ENCODE measurements at places on chromosomes 7 and 10. TPM values are rescaled to one million over a fixed set of nuclear protein-coding genes. Genes with fewer than 3 reads are reported as not detected.

DNA sequence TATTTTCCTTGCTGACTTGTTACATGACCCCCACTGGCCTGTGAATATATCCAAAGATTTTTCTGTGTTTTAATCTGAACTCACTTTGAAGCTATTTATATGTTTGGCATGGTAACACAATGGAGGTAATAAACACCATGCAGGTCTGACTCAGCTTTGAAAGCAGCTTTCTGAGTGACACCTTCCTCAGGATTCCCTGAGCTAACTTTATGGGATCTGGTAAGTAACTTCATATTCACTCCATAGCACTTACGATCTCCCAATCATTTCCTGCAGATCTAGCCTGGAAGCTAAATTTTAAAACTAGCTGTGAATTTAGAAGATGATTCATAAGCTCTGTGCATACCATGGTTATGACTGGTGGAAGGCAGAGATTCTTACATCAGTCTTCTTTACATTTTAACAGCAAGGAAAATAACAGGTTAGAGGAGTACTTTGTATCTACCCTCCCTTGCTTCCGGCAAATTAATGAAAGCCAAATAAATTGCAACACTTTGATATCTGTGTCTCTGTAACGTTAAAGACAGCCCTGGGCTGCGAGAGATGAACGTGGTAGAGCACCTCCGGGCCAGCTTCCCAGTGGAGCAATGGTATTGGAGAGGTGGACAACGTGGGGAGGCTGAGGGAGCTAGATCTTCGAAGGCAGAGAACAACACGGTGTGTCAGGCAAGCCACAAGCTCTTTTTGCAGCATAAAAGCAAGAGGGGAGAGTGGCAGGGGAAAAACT, 170.2 kb upstream of the KLF14 start:
- no peak for DNase-seq

DNA sequence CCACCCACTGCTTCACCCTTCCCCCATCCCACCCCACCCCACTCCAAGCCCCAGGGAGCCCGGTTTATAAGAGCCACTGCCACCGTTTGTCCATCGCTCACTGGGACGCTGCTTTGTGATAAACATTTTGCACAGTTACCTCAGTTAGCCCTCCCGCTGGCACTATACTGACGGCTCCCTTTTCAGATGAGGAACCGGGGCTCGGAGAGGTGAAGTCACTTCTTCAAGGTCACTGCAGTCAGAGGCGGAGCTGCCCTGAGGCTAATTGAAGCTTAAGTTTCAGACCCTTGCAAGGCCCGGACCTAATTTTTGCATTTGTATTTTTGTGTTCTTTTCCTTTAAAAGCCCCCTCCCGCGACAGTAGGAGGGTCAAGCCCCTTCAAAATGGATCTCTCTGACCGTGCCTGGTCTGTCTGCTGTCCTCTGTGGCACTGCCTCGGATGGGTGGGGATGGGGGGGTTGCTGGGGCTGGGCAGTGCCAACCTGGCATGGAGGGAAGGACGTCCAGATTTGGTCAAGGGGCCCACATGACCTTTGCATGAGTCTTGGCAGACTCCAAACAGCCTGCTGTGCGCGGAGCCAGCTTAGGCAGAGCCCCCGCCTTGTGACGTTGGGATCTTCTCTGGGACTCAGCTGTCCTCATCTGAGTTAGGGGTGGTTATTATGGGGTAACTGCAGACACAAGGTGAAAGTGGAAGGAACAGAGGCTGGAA, 17.7 kb upstream of the NODAL start:
- DNase-seq, result no peak

DNA sequence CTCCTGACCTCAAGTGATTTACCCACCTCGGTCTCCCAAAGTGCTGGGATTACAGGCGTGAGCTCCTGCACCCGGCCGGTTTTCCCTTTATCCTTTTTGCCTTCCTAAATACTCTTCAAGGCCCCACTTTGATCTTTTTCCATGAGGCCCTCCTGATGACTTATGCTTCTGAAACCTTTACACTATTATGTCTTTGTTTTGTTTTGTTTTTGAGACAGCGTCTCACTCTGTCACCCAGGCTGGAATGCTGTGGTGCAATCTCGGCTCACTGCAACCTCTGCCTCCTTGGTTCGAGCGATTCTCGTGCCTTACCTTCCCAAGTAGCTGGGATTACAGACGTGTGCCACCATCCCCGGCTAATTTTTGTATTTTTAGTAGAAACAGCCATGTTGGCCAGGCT, 3.8 kb downstream of the STMP1 start:
- no peak for DNase-seq

Gene SLC26A3
- total RNA-seq, result 0.19 TPM

DNA sequence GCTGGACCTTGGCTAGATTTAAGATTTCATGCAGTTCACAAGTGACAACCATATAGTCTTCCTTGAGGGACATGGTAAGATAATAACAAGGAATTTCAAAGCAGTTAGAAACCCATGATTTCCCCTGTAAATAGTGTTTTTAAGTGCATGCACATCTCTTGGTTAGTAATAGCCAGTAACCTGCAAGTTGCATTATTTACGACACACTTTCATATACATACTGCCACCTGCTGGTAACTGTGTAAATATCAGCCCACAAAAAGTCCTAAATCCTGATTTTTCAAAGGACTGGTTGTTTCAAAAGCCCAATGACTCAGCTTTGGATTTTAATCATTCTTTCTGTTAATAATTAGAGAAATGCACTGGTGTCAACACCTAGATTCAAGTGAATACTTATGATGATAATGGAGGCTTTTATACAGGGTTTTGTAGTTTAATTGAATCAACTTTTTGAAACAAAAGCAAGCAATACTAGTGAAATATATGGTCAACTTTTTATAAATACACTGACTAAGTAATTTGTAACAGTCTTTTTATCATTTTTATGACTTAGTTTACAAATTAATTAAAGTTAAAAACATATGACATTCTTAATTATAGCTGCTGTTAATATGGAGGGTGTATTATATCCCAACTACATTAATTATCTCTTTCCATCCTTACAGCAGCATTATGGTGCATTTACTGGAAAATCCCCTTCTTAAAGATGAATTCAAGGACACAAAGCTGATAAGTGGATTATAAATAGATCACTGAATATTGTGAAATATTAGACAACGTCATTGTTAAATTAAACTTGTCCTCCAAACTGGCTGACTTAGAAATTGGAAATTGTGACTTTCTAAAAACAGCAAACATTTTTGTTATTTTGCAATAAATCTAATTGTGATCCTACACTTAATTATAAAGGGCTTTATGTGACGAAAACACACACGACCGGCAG, 367.7 kb upstream of the SEMA3D start:
- DNase-seq, result no peak

DNA sequence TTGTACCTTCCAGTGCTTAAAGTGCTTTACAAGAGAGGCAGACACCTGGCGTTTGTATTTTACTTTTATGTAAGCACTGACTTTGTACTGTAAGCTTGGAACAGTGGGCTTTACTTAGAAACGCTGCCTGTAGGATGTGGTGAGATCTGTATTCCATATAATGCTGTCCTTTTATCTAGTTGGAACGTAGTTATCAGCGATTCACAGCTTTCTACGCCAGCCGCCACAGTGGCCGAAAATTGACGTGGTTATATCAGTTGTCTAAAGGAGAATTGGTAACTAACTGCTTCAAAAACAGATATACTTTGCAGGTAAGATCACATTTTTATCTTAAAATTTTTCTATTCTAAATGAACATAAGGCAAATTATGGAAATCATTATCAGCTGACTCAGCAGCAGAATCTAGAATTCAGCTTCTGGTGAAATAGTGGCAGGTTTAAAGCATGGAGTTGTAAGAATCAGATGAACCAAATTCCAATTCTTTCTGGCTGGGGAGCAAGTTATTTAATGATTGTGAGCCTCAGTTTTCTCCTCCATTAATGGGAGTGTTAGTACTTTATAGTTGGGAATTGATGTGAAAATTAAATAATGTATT, 91.5 kb downstream of the CUL1 start:
- DNase-seq, result no peak

DNA sequence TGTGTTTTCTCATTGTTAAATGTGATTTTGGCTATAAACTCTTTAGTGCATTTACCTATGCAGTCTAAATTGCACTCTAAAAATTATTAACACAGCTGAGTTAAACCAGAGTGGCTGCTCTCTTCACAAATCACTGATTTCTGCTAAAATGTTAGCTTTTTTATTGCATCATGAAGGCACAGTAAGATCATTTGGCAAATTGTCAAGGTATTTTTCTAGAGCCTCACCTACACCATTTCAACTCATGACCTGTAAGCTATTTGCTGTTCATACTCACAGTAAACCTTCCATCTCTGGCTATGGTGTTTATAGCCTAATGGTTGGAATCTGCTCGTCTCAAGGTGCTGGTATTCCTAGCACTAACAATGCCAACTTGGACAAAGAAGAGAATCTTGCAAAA, 25.7 kb downstream of the NDUFB2 start:
- no peak for DNase-seq

Gene STK32C
- total RNA-seq, result 4.6 TPM

Gene TECTB
- total RNA-seq, result 0.05 TPM

DNA sequence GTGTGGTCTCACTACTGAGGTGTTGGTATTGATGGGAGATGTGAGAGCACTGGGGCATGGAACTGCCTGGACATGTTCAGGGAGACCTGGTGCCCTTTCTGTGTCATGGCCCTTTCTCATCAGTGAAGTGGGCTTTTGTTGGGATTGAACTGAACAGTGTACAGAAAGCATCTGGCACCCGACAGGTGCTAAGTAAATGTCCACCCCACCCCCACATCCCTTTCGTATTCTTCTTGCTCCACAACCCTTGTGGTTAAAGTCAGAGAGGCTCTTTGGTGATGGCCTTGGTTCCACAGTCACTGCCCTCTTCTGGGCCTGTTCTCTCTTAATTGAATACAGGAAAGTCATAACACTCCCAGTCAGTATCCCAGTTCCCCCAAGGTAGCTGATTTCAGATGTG, 5.4 kb downstream of the NOM1 start:
- DNase-seq, result no peak

GRCh38 chr7:156781972-156782371, 111.0 kb downstream of the LMBR1 start:
- DNase-seq, result no peak

DNA sequence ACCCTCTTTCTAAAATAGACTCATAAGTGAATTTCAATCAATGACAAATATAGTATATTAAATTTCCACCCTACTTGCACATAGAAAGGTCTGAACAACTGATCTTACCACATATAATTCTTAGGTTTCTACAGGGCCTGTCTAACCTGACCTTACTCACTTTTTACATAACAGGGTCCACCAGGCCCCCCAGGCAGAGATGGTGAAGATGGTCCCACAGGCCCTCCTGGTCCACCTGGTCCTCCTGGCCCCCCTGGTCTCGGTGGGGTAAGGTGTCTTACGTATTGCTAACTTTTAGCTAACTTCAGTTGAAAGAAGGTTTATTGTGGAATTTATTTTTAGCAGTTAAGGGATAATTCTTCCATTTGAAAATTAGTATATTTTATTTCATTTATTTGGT, 5.3 kb downstream of the COL1A2 start:
- DNase-seq, result no peak

DNA sequence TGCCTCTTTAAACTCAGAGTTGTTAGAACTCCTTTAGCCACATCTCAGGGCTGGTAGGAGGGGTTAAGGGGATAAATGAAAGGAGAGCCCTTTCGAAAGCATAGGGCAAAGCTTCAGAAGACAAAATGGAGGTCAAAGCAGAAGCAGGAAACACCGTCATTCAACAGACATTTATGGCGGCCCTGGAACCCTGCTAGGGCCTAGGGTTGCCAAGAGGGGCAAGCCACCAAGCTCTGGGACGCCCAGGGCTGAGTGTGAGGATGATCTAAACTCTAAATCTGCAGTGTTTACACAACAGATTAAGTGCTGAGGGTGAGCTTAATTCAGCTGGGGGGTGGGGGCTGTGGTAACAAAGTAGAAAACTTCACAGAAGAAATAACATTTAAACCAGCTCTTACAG, 79.0 kb upstream of the NFE2L3 start:
- DNase-seq, result no peak

DNA sequence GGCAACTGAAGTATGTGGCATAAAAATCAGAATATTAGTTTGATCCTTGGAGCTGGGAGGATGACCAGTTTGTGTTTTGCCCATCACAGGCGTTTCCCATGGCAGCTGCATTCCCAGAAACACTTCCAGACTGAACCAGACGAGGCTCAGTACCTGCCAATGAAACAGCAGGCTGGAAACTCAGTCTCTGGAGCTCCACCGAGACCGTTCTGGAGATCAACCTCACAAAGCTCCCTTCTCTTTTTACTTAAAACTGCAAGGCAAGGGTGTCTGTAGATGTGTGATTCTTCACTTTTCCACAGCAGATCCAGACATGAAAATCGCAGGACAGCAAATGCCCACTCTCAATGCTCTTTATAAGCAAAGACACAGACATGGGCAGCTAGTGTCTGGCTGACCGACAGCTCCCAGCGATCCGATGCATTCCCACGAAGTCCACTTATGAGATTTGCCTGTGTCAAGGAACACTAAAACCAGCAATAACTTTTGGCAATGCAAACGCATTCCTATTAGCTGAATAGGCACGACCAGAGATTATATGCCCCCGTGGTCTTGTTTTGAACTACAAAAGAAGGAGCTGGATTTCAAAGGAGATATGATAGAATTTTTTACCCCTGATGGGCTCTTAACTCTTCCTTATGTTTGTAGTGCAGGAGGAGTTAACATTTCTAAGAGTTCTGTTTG, 72.6 kb downstream of the ADAM12 start:
- DNase-seq, result no peak

DNA sequence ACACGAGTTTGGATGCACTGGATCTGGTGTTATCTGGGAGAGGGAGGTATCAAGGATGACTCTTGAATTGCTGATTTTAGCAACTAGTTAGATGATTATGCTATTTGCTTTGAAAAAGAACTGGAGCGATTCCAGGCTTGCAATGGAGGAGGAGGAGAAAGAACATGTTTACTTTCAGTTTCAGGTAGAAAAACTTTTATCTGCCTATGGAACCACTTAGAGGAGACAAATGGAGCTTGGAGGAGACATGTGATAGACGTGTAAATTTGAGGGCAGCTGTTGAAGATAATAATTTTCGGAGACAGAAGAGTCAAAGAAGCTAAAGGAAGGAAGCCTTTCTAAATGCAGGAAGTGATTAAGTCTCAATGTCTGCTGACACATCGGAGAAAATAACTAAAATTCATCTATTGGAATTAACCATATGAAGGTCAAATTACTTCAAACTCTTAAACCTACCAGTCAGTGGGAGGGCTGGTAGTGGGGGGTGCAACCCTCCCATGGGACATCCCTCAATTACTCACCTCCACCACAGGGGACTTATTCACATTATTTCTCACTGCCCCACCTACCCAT, 56.4 kb upstream of the GNAI1 start:
- DNase-seq, result no peak

Gene PRSS1
- total RNA-seq, result not detected

Gene MMRN2
- 12.1 TPM for total RNA-seq

Gene SPDYE9
- total RNA-seq, result not detected

- no peak for DNase-seq
Measured at GRCh38 chr7:107843184-107843583, 40.2 kb upstream of the SLC26A3 start.

- no peak for DNase-seq
Measured at GRCh38 chr10:104293781-104294321, 24.9 kb downstream of the GSTO2 start.

DNA sequence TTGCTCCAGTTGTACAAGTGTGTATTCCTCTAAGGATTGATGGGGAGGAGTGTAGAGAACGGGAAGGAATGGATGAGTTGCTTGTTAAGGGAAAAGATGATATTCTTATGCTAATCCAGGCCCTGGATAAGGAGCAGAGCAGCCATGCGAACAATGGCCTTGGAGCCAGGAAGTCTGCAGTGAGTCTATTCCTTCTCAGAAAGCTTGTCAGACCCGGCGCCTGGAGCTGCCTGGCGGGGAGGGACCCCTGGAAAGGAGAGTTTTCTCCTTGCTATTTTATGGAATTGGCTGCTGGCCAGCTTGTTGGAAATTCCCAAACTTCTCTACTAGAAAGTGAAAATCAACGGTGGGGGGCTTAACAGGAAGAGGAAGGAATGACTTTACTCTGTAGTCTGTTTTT, 89.1 kb downstream of the MMRN2 start:
- no peak for DNase-seq

Data from liver (tissue), 10 donors.